Activated CD8-positive, alpha-beta T cell treated with anti-CD3 and anti-CD28 coated beads for 36 hours (primary cell): ENCODE measurements at places on chromosomes 12 and 14.

GRCh38 chr12:110093631-110094311, 30.4 kb upstream of the IFT81 start:
- no peak for DNase-seq

DNA sequence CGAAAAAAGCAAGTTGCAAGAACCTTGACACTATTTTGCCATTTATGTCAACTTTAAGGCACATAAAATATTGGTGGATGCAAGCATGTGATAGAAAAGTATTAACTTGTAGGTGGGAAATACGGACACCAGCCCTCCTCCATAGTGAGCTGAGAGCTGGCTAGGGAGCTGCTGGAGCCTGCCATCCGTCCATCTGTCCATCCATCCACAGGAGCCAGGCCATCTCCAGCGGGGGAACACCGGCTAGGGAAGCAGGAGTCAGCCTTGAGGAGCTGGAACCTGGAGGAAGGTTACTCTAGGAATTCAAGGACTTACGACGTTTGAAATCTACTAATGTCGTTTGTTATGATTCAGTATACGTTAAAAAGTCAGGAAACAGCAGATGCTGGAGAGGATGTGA, 120.7 kb upstream of the C14orf180 start:
- DNase-seq, result no peak

DNA sequence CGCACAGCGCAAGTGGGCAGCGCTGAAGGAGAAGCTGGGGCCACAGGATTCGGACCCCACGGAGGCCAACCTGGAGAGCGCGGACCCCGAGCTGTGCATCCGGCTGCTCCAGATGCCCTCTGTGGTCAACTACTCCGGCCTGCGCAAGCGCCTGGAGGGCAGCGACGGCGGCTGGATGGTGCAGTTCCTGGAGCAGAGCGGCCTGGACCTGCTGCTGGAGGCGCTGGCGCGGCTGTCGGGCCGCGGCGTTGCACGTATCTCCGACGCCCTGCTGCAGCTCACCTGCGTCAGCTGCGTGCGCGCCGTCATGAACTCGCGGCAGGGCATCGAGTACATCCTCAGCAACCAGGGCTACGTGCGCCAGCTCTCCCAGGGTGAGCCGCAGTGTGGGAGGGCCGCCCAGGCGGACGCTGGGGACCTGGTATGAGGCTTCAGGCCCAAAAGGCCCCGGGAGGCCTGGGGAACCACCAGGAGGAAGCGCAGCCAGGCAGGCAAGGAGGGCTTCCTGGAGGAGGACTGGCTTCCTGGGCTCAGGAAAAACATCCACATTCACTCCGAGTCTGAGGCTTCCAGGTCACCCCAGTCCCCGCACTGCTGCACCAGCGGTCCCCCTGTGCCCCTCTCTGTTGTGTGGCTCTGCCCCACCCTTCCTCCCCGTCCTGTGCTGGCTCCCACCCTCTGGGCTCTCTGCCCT, 12.1 kb downstream of the INF2 start:
- no peak for DNase-seq

DNA sequence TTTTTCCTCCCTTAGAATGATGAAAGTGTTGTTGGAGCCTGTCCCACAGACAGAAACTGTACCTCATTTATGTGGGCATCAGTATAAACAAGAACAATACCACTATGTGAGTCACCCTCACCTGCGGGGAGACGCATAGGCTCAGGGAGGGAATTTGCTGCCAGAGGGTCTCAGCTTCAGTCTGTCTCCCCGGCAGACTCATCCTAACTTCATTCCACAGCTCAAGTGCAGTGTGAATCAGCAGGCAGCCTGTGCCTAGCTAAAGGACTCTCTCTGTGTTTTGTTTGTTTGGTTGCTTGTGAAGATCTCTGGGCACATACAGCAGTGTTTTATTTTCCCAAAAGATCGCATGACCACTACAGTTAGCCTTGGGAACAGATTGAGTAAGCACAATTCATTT, 98.9 kb downstream of the PRKCH start:
- DNase-seq, result peak; percentile 58

GRCh38 chr14:52021957-52022600, 32.7 kb downstream of the RTRAF start:
- DNase-seq, result peak; percentile 14

GRCh38 chr14:64200170-64200569, 94.0 kb downstream of the ESR2 start:
- DNase-seq, result no peak

GRCh38 chr14:52442166-52442565, 110.1 kb downstream of the TXNDC16 start:
- DNase-seq, result no peak

DNA sequence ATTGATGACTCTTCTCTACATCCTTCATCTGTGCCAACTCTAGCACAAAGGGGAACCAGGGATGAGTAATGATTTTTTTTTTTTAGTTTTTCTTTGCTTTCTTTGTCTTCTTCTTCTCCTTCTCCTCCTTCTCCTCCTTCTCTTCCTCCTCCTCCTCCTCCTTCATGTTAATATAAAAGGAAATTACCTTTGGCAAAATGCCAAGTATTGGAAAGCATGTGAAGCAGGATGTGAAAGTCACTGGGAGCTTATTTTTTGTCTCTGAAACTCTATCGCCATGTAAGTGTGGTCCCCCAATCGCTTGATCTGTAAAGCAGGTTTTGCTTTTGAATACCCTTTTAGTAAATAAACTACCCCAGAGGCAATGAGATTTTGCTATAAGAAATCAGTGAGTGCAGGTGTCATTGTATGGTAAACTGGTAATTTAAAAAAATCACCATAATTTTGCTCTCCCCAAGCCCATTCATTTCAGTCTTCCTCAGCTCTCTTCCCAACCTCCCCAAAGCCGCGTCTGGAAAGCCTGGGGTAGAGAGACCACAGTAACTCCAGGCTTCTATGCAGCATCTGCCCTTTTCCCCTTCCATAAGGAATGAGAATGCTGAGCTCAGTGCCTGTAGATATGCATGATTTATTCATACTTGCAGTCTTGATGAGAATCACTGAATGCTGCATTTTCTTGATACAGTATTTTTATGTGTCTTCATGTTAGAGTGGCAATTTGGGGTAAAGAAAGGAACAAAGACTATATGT, 388.7 kb downstream of the TMEM117 start:
- DNase-seq, result no peak

GRCh38 chr12:57213763-57214397, 2.7 kb upstream of the NXPH4 start:
- no peak for DNase-seq

- DNase-seq, result no peak
Measured at GRCh38 chr14:93067088-93067487, 48.6 kb downstream of the ITPK1 start.

GRCh38 chr12:114254998-114255397, 150.9 kb downstream of the TBX5 start:
- DNase-seq, result no peak

GRCh38 chr14:59343585-59343984, 121.6 kb downstream of the GPR135 start:
- DNase-seq, result no peak

- no peak for DNase-seq
Measured at GRCh38 chr12:42284157-42284556, 41.7 kb downstream of the ZCRB1 start.

GRCh38 chr12:84763107-84763506, 149.5 kb downstream of the SLC6A15 start:
- no peak for DNase-seq

- DNase-seq, result no peak
Measured at GRCh38 chr12:105401198-105401597, 70.7 kb downstream of the C12orf75 start.

DNA sequence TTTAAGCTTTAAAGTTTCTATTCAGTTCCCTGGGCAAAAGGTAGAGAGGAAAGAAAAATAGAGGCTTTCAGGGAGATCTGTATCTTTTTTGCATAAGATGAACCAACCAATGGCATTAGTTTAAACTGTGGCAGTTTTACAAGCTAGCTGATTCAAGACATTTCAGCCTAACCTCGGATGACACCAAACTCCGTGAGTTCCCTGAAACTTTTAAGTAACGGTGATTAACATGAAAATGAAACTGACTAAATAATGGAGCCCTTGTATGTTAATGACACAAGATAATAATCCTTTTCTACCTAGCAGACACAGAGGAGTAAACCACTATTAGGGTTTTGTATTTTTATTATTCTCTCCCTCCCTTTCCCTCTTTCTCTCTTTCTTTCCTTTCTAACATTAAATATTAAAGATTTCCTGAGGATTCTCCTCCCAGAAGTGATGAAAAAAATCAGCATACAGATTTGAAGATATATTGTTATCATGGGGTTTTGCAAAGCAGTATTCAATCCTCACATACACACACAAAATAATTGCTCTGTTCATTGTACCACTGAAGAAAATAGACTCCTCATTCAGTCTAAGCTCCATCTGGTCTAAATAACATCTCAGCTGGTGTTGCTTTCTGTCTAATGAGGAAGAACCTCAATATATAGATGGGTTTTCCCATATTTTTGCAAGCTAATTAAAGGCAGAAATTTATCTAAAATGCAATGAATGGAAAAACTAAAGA, 483.8 kb downstream of the NOVA1 start:
- no peak for DNase-seq

GRCh38 chr12:87847147-87847546, 182.1 kb downstream of the C12orf50 start:
- no peak for DNase-seq

- DNase-seq, result no peak
Measured at GRCh38 chr14:85536833-85537190, 6.9 kb downstream of the FLRT2 start.

- DNase-seq, result no peak
Measured at GRCh38 chr12:40313928-40314327, 89.1 kb downstream of the LRRK2 start.

DNA sequence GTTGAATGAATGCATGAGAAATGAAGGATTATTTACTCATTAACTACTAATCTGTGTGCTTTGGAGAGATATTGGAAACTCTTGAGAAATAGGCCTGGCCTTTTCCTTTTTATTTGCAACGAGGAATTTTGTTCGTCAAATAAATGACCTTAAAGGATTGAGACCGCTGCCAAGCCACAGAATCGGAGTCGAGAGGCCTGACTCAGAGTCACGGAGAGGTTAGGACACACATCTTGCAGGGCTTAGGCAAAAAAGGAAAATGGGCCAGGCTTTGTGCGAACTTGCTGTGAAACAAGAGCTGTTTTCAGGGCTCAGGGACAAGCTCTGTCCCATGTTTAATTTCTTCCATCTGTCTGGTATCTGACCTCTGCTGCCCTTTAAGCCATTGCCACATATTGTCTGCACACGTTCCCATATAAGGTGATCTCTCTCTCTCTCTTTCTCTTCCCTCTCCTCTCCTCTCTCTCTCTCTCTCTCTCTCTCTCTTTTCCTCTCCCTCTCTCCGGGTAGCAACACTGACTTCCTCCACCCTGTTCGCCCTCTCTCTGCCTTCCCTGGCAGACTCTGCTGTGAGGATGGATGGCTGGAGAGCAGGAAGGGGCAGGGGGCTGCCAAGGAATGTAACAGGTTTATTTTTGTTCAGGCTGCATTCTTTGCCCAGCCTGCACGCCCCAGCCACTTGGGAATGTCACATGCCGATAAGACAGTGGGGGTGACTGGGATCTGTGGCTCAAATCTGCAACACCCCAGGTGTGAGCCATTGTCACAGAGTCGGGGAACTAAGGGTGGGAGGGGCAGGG, 14.9 kb upstream of the IFT81 start:
- DNase-seq, result no peak

GRCh38 chr14:85991156-85991555, 461.2 kb downstream of the FLRT2 start:
- no peak for DNase-seq

DNA sequence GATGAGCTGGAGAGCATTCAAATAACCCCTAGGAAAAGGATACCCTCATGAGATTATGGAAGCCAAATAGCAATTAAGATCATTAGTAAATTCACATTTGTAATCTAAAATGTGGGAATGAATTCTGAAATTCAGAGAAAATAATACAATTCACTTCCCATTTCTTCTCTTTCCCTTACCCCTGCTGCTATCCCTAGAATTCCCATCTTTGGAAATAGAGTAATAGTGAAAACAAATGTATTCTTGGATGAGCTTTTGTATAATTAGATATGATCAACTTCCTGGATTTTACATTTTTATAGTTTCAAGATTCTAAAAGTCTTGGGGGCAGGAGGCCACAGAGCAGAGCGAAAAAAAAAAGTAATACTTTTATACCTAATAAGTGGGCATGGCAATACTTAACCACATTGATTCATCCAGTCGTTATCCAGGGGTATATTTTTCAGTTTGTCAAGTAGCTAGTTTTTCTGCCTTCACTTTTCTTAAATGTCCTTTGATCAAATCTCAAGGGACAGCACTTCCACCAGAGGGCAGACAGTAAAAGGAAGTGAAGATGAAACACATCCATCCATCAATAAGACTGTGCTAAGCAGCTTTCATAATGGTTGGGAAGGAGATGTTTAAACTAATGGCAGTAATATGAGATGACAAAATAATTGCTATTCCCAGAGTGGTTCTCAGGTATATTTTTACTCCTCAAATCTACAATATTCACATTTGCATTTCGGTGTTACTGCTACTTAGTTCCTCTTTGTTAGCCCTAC, 401.3 kb downstream of the DIO2 start:
- no peak for DNase-seq

DNA sequence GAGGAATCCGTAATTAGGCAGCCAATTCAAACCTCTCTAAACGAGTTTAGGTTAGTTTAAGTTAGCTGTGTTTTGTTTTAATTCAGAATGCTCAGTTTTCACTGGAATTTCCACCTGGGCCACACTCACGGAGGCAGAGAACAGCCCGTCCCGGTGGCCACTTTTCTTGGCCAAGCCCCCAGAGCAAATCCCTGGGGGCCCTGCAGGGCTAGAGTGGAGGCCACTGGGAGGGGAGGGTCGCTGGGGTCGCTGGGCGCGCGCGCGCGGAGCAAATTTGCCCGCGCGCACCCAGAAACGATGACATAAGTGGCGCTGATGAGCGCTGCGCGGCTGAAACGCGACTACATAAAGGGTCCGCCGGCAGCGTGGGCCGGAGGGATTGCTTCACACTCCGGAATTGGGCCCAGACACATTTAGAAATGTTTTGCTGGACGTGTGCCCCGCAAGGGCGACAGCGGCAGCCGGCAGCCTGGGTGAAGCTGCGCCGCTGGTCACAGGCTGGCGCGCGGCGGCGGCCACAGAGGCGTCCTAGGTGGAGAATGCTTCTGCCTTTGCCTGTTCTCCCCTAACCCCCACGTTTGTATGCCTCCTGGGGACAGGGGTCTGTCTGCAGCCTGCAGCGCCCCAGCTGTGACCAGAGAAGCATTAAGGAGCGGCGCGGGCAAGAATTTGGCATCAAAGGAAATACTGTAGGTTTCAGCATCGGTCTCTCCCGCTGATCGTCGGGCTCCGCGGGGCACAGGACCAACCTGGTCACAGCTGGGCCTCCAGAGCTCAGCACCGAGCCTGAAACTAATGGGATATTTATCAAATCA, 37.9 kb upstream of the TBX5 start:
- DNase-seq, result no peak

GRCh38 chr12:76830436-76830835, 48.4 kb downstream of the CSRP2 start:
- no peak for DNase-seq

GRCh38 chr12:124824195-124824594, 39.5 kb downstream of the SCARB1 start:
- no peak for DNase-seq
